ENCODE measurements at places on chromosomes 7 and 10.

- DNase-seq, result no peak
These were observed 20.8 kb downstream of the TSPAN14 start for GRCh38 chr10:80474941-80475340.

DNA sequence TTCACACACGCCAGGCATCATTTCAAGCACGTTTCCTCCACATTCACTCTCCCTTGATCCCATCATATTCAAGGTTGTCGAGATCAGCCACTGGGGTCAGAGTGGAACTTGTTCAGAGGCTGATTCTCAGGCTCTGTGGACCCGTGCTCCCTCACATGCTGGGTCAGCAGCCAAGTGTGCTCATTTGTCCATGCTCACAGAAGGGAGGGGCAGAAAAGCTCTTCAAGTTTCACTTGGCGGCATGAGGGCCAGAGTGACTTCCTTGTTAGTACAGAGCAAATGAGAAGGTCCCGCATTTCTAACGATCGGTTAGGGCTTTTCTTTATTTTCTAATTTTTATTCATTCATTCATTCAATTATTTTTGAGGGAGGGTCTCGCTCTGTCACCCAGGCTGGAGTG, 82.2 kb downstream of the EBLN1 start:
- DNase-seq, result no peak

- no peak for DNase-seq
These were observed 13.7 kb downstream of the FKBP14 start for GRCh38 chr7:30012757-30013156.

GRCh38 chr10:9781666-9782065, 1236.0 kb upstream of the CELF2 start:
- no peak for DNase-seq

DNA sequence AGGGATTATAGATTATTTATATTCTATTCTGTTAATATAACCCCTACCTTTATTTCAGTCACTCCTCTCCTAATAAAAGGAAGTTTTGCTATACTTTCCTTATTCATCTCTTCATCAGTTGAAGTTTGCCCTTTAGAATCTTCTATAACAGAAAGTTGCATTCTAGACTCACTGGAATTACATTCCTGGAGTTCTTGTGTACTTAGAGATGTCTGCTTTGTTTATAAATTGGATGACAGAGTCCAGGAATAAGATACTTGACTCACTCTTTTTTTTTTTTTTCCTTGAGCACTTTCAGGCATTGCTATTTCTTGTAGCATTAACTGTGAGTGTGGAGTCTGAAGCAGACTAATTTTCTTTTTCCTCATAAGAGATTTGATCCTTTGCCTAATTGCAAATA, 640.8 kb downstream of the XPNPEP1 start:
- no peak for DNase-seq

DNA sequence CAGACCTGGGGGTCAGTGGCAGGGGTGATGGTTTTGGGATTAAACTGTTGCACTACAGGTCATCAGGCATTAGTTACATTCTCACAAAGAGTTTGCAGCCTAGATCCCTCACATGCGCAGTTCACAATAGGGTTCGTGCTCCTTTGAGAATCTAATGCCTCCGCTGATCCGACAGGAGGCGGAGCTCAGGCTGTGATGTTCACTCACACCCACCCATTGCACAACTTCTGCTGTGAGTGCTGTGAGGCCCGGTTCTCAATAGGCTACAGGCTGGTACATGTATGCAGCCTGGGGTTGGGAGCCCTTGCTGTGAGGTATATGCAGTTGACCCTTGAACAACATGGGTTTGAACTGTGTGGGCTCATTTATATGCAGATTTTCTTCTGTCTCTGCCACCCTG, 416.4 kb downstream of the GFRA1 start:
- no peak for DNase-seq

DNA sequence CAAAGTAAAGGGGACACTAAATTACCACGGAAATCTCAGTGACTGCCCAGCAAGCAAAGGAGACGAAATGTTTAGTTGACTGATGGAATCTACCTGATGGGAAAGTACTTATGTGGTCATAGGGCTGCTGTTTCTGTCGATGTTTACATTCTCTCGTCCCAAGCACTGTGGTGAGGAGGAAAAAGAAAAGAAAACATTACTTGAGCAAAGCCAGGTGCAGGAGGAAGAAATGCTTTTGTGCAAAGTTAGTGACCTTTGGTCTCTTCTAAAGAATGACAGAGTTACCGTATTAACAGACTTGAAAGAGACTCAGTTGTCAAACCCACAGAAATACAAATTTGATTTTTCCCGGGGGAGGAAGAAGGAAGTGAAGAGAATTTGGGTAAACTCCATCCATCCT, 43.3 kb upstream of the FMC1 start:
- no peak for DNase-seq

GRCh38 chr7:83798489-83798888, 149.6 kb upstream of the SEMA3E start:
- DNase-seq, result no peak

GRCh38 chr7:35280902-35281301, 27.0 kb upstream of the TBX20 start:
- DNase-seq, result no peak

GRCh38 chr7:95980167-95980566, 207.8 kb downstream of the DYNC1I1 start:
- DNase-seq, result no peak

GRCh38 chr10:79061441-79062315, 7.1 kb upstream of the ZMIZ1 start:
- no peak for DNase-seq

DNA sequence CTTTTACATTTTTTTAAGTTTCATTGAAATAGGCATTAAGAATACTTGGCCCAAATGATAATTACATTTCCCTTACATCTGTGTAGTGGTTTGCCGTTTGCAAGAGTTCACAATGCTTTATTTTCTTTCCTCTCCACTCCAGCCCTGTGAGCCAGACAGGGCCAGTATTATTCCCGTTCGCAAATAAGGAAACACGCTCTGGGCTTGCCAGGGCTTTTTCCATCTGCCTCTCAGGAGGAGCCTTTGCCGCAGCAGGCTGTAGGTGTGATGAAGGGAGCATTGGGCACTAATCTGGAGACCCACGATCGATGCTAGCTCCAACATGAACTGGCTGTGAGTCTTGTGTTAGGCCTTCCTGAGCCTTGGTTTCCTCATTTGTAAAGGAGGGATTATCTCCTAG, 154.4 kb downstream of the GALNT17 start:
- no peak for DNase-seq

GRCh38 chr10:48450741-48451466, 144.4 kb downstream of the MAPK8 start:
- DNase-seq, result no peak

DNA sequence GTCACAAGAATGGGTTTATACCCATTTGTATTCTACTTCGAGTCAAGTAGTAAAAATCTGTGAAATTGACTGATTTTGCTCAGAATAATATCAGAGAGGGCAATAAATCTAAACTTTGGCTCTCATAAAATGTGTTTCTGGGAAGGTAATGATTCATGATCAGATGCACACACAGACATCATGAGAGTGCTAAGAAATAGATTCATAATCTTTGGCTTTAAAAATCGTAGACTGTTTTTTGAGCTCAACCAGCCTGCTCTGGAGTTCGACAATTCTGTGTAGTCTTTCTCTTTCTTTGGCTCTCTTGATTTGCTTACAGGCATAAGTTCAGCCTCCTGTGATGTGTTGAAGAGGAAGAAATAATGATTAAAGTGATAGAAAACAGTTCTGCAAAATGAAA, 494.7 kb downstream of the SDK1 start:
- DNase-seq, result no peak

DNA sequence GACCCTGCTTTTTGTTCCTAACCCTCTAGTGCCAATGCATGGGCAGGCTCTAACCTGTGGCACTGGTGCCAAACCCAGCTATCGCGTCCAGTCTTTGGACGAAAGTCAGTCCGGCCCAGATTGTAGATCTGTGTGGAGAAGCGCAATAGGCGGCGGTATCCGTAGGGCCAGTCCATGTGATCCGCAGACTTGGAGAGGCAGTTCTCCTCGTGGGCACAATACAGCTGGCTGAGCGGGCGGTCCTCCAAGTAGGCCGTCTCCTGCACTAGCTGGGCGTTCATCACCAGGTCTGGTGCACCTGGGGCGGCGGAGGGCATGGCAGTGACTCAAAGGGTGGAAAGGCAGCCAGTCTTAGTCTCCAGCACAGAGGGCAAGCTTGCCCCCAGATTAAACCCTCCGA, 14.5 kb downstream of the LOXL4 start:
- DNase-seq, result no peak

DNA sequence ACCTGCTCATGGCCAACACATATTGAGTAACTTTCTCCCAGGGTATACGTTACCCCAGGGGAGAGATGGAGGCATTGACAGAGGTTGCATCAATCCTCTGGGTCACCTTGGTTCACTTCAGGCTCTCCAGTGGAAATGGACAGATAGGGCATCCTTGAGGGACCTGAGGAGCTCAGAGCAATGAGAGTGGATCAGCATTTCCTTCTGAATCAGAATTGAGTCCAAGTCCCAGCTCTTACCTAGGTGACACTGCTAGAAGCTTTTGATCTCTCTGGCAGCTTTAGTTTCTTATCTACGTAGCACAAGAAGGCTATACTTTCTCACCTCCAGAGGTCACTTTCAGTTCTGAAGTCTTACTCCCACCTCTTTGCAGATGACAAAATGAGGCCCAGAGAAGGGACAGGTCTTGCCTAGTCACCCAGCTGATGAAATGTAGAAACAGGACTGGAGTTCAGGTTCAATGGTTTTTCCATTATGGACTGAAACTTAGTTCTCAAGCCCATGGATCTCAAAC, 35.2 kb downstream of the PANK1 start:
- no peak for DNase-seq

DNA sequence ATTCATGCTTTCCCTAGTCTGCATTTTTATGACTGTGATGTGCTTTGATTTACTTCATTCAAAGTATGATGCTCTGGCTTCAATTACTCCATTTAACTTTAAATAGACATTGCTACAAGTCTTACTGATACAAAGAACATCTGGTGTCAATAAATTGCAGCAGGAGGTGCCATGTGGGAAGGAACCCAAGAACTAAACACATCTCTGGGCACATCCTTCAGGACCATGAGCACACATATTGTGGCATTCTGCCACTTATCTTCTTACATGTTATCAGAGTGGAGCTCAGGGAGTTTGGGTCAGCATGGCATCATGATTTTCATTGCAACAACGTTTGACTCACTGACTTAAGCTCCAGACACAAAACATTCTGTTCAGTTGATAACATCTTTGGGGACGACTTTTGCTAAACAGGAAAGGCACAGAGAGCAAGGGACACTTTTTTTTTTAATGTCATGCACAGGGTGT, 227.0 kb downstream of the DKK1 start:
- no peak for DNase-seq

DNA sequence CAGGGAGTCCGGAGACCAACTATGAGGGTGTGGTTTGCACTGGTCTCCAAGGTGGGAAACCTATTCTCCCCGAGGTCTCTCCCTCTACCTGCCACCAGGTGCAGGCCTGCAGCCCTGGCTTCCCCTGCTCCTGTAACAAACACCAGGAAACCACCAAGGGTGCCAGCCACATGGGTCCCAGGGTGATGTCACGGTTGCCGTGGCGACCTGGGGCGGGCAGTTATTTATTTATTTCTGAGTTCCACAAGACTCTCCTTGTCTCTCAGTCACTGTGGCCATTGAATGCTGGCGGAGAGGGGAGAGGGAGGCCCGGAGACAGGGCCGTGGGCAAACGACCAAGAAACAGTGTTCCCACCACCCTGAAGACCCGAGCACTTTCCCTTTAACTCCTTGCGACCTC, 27.0 kb downstream of the MMD2 start:
- DNase-seq, result no peak

- no peak for DNase-seq
These were observed 90.0 kb upstream of the PAX2 start for GRCh38 chr10:100655326-100655759.

- no peak for DNase-seq
These were observed 154.6 kb upstream of the ETV1 start for GRCh38 chr7:14144109-14144508.

GRCh38 chr10:118272149-118272721, 69.9 kb downstream of the FAM204A start:
- no peak for DNase-seq

DNA sequence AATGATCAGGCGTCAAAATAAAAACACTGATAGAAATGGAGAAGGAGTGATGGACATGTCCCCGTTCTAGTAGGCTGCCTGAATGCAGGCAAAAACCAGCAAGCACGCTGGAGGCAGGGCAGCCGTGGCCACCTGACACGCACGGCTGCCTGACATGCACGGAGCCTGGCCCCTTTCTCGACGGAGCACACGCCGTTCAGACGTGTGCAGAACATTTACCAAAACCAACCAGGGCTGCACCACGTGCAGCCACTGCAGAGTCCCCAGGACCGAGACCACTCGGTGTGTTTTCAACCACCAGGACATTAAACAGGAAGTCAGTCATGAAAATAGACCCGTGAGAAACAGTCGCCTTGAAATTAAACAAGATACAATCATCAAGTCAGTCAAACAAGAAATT, 61.9 kb upstream of the NKX6-2 start:
- no peak for DNase-seq

DNA sequence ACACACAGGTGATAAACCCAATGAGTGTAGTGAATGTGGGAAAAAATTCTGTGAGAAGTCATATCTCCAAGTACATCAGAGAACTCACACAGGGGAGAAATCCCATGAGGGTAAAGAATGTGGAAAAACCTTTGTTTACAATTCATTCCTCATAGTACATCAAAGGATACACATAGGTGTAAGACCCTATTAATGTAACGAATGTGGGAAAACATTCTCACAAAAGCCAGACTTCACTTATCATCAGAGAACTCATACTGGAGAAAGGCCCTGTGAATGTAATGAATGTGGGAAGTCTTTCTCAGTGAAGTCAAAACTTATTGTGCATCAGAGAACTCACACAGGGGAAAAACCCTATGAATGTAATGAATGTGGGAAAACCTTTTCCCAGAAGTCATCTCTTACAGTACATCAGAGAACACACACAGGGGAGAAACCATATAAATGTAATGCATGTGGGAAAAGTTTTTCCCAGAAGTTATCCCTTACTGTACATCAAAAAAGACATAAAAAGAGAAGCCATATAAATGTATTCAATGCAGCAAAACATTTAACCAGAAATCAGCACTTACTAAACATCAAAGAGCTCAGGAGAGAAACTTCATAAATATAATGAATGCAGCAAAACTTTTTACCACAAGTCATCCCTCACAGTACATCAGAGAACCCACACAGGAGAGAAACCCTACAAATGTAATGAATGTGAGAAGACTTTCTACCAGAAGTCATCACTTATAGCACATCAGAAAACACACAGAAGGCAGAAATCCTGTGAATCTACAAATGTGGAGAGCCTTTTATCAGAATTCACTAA, 49.8 kb downstream of the ZNF239 start:
- no peak for DNase-seq
